ENCODE measurements at places on chromosomes 12 and 14. TPM values are rescaled to one million over a fixed set of nuclear protein-coding genes. Genes with fewer than 3 reads are reported as not detected.

Gene DPF3
- total RNA-seq = 0.66 TPM

Gene OTX2
- not detected for total RNA-seq

GRCh38 chr14:75132382-75133086 lies 5.7 kb upstream of the NEK9 start:
- peaks cover 53% of the 10 kb centered on the region for H3K36me3 ChIP-seq
- no peak overlapping the region for H3K4me3 ChIP-seq
- H3K4me1 ChIP-seq = peaks cover 22% of the 10 kb centered on the region
- peak; percentile 40 for DNase-seq

Gene KLRC3
- not detected for total RNA-seq

Gene LAG3
- total RNA-seq = 215 TPM

DNA sequence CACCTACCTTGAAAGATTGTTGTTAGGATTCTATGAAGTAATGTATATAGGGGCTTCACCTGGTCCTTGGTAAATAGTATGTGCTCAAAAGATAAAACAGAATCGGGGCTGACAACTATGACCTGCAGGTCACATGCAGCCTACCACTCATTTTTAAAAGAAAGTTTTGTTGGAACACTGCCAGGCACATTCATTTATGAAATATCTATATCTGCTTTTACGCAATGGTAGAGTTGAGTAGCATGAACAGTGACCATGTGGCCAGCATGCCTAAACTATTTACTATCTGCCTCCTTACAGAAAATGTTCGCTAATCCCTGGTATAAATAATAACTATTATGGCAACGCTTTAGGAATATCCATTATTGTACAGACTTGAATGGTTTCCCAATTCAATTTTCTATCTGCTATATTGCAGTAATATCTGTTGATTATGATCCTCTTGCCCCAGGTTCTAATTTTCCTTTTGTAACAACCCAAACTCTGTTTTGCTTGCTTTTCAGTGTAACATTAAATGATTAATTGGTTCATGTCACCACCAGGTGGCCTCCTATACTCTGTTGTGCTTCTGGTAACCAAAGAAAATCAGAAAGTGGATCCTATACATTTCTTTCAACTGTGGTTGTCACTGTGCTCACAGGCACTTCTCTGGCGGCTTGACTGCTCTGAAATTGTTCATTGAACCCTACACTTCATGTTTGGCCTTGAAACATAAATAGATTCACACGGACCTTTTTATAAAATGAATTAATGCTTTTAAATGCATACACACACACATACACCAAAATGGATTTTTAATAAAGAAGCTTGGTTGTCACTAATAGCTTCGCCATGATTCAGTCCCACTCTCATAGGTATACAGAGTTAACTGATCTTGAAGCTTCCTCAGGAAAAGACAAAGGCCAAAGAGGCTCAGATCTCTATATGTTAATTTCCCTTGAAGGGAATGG lies 227.7 kb upstream of the NPAS3 start:
- H3K4me1 ChIP-seq = no peaks in the 10 kb centered on the region

Gene TAS2R30
- total RNA-seq = 2.9 TPM

- no peaks in the 10 kb centered on the region for H3K36me3 ChIP-seq
- H3K4me1 ChIP-seq = peaks cover 9% of the 10 kb centered on the region
- no peak for DNase-seq
- peaks cover 83% of the 10 kb centered on the region for H3K27me3 ChIP-seq
- H3K27ac ChIP-seq = no peak overlapping the region
Measured at GRCh38 chr12:54011665-54012532, 3.1 kb downstream of the HOXC8 start.

Gene CLEC6A
- total RNA-seq = not detected

- DNase-seq = no peak
- H3K4me1 ChIP-seq = no peaks in the 10 kb centered on the region
- H3K36me3 ChIP-seq = no peaks in the 10 kb centered on the region
- no peak overlapping the region for H3K4me3 ChIP-seq
- H3K27ac ChIP-seq = no peak overlapping the region
Measured at GRCh38 chr12:87687362-87687761, 341.8 kb downstream of the C12orf50 start.

DNA sequence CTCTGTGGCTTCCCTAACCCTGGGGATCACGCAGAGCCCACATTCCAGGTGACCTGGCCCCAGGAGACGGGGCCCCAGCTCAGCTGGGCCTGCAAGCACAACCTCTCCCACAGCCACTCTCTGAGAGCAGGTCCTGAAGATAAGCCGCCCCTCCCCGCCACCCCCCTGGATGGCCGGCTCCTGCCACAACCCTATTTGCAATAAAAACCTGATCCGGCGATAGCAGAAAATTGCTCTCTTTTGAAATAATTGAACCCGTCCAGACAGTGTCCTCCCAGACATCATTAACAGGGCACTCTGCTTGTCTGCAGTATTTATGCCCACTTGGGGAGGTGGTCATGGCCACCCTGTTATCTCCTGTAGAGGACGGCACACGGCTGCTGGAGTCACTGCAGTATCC lies 5.0 kb downstream of the C14orf180 start:
- no peaks in the 10 kb centered on the region for H3K4me1 ChIP-seq
- H3K27me3 ChIP-seq = no peaks in the 10 kb centered on the region
- no peak overlapping the region for H3K27ac ChIP-seq
- DNase-seq = no peak

- H3K27me3 ChIP-seq = no peaks in the 10 kb centered on the region
- no peak overlapping the region for H3K4me3 ChIP-seq
- no peak for DNase-seq
- H3K27ac ChIP-seq = no peak overlapping the region
- peaks cover 3% of the 10 kb centered on the region for H3K36me3 ChIP-seq
Measured at GRCh38 chr12:24864796-24865125, 84.1 kb downstream of the BCAT1 start.

Gene TRAF3
- 72.9 TPM for total RNA-seq

DNA sequence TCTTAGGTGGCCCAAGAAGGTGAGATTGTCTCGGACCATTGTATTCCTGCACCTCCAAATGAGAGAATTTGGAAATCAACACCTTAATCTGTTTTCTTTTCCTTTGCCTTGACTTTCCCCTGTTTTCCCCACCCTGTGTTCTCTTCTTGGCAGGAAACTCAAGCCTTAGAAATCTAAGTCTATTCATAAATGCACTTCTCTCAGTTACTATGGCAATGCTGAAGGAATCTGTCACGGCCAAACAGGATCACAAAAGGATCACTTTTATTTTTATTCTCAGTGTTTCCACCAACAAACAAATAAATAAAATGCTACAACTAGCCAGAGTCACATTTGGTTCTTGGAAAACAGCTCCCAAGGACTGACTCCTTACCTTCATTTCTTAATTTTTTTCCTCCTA lies 270.5 kb downstream of the BCAT1 start:
- H3K4me3 ChIP-seq = no peak overlapping the region
- H3K36me3 ChIP-seq = no peaks in the 10 kb centered on the region
- no peak overlapping the region for H3K27ac ChIP-seq

- peak overlapping the region; percentile 95 for H3K4me3 ChIP-seq
- peaks cover 44% of the 10 kb centered on the region for H3K4me1 ChIP-seq
- no peak for DNase-seq
- H3K36me3 ChIP-seq = peaks cover 39% of the 10 kb centered on the region
- peak overlapping the region; percentile 98 for H3K27ac ChIP-seq
- H3K27me3 ChIP-seq = no peaks in the 10 kb centered on the region
Measured at GRCh38 chr14:24441904-24442239, 704 bp downstream of the SDR39U1 start.

DNA sequence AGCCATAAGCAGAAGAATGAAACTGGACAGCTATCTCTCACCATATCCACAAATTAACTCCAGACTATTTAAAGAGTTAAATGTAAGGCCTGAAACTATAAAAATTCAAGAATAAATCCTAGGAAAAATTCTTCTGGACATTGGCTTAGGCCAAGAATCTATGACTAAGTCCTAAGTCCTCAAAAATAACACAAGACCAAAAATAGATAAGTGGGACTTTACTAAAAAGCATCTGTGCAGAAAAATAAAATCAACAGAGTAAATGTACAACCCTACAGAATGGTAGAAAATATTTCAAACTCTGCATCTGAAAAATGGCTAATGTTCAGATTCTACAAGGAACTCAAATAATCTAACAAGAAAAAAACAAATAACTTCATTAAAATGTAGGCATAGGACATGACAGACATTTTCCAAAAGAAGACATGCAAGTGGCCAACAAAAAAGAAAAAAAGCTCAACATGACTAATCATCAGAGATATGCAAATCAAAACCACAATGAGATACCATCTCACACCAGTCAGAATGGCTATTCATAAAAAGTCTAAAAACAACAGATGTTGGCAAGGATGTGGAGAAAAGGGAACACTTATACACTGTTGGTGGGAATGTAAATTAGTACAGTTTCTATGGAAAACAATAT lies 61.0 kb upstream of the PPFIA2 start:
- H3K4me3 ChIP-seq = no peak overlapping the region
- no peaks in the 10 kb centered on the region for H3K27me3 ChIP-seq
- no peak for DNase-seq
- no peaks in the 10 kb centered on the region for H3K36me3 ChIP-seq
- no peak overlapping the region for H3K27ac ChIP-seq
- H3K4me1 ChIP-seq = peaks cover 5% of the 10 kb centered on the region

Gene OR6S1
- total RNA-seq = not detected

GRCh38 chr12:93079271-93079670 lies 150.2 kb upstream of the EEA1 start:
- no peak overlapping the region for H3K27ac ChIP-seq
- no peak for DNase-seq
- H3K27me3 ChIP-seq = no peaks in the 10 kb centered on the region
- no peaks in the 10 kb centered on the region for H3K4me1 ChIP-seq
- no peak overlapping the region for H3K4me3 ChIP-seq

- no peak for DNase-seq
- no peaks in the 10 kb centered on the region for H3K27me3 ChIP-seq
- H3K4me3 ChIP-seq = no peak overlapping the region
Measured at GRCh38 chr14:24238527-24239037, 3.8 kb downstream of the TINF2 start.

- H3K4me3 ChIP-seq = no peak overlapping the region
- no peak for DNase-seq
- H3K4me1 ChIP-seq = no peaks in the 10 kb centered on the region
- H3K27ac ChIP-seq = no peak overlapping the region
- H3K27me3 ChIP-seq = peaks cover 13% of the 10 kb centered on the region
Measured at GRCh38 chr14:51395361-51395849, 155.4 kb downstream of the TMX1 start.

DNA sequence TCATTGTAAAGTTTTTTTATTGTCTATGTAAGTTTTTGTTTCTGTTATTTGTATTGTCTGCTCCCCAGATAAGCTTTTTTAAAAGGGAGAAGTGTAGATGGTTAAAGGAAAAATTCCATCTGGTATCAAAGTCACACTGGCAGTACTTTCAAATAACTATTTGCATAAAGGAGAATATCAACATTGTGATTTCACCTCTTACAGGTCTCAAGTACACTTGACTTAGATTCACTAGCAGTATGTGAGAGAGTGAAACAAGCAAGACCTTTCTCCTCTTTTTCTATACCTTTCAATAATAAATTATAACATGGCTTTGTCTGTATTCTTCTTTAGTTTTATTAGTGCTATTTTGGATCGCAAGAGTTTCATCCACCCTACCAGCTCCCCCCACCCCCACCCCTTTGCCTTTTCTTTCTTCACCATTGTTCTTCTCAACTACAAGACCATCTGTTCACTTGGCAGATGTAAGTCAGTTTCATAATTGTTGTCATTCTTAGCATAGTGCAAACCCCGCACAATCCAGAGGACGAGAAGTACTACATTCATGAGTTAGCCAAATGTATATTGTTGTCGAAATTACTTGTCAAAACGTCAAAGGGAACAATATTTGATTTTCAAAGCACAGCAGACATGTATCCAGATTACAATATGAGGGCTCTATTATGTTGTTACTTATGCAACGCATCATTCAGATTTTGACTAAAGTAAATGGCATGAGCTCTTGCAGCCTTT lies 602.7 kb upstream of the FLRT2 start:
- no peaks in the 10 kb centered on the region for H3K27me3 ChIP-seq
- H3K36me3 ChIP-seq = no peaks in the 10 kb centered on the region
- no peak overlapping the region for H3K4me3 ChIP-seq
- no peak for DNase-seq

DNA sequence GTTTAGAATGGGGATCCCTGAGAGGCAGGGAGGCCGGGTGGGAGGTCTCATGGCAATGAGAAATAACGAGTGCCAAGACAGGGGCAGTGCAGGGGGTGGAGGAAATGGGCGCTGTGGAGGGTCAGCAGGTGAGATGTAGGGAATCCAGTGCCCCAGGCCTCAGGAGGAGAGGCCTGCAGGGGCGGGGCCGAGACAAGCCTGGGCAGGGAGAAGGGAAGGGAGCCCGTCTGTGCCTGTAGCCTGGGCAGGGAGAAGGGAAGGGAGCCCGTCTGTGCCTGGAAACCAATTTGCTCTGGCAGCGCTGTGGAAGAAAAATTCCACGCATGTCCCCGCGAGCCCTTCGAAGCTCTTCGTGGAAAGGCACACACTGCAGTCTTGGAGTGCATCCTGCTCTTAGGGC lies 10.6 kb upstream of the NCOR2 start:
- H3K36me3 ChIP-seq = no peaks in the 10 kb centered on the region
- H3K4me1 ChIP-seq = no peaks in the 10 kb centered on the region
- H3K27me3 ChIP-seq = peaks cover 15% of the 10 kb centered on the region
- no peak overlapping the region for H3K27ac ChIP-seq
- no peak overlapping the region for H3K4me3 ChIP-seq

DNA sequence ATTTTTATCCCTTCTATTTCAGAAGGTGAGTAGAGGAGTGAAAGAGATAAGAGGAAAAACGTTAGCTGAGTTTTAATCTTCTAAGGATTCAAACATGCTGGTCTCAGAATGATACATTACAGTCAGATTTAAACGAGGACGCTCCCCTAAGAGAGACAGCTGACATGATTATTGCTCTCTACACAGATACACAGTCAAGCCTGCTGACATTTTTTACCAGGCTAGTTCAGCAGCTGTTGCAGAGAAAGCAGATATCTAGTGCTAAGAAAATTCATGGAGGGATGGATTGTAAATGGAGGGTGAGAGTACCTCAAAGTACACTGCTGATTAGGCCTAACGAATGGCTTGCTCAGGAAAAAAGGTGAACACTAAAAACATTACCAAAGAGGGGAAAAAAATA lies 31.9 kb upstream of the SOS2 start:
- H3K36me3 ChIP-seq = peaks cover 12% of the 10 kb centered on the region
- no peaks in the 10 kb centered on the region for H3K4me1 ChIP-seq
- H3K27me3 ChIP-seq = no peaks in the 10 kb centered on the region
- no peak overlapping the region for H3K4me3 ChIP-seq
- no peak for DNase-seq

Gene FAM222A
- total RNA-seq = 1.4 TPM

- H3K36me3 ChIP-seq = no peaks in the 10 kb centered on the region
- H3K4me1 ChIP-seq = no peaks in the 10 kb centered on the region
- DNase-seq = no peak
- no peak overlapping the region for H3K27ac ChIP-seq
- no peak overlapping the region for H3K4me3 ChIP-seq
- no peaks in the 10 kb centered on the region for H3K27me3 ChIP-seq
Measured at GRCh38 chr12:111789779-111790178, 23.0 kb downstream of the ALDH2 start.
